ENCODE measurements at places on chromosomes 5 and 9.
A peak's percentile ranks its signal among the peaks of the same experiment; 100 is the strongest.

DNA sequence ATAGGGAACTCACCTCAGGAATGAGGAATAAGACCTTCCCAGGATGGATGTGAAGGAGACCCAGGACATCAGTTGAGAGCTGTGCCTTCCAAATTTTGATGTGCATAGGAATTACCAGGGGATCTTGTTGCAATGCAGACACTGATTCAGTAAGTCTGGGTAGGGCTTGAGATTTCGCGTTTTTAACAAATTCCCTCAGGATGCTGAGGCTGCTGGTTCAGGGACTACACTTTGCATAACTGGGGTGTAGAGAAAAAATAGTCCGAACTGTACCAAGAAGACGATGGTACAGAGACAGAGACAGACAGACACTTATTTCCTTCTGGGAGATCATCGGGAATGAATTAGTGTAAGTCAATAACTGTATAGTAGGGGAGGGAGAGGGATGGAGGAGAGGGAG is 82.3 kb upstream of the FREM1 start:
- DNase-seq: no peak

- no peak for DNase-seq
These were observed 37.3 kb upstream of the ADRA1B start for GRCh38 chr5:159878988-159879471.

DNA sequence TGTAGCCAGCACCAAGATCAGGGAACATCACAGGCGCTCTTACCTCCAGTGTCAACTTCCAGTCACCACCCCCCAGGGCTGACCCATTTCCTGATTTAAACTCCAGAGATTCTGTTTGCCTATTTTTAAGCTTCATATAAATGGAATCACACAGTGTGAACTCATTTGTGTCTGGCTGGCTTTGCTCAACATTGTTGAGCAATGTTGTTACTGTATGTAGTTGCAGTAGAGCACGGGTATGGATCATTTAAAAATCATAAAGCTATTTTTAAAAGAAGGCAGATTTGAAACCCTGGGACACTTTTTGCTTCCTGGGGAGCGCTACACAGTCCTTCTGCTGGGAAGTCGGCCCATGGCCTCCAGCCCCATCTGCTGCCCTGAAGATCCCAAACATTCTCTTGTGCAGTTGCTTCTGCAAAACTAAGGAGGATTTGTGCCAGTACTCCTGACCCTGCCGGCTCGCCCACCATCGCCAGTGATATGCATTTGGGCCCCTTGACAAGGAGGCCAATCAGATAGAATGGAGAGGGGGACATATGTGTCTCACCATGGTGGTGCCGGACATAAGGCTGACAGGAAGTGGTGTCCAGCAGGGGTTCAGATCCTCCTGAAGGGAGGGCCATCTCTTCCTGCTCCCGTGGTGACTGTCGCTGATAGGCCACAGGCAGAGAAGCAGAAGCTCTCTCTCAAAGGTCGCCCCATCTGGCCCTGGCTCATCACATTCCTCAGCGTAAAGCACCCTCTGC is 13.3 kb downstream of the DCANP1 start:
- DNase-seq: no peak

DNA sequence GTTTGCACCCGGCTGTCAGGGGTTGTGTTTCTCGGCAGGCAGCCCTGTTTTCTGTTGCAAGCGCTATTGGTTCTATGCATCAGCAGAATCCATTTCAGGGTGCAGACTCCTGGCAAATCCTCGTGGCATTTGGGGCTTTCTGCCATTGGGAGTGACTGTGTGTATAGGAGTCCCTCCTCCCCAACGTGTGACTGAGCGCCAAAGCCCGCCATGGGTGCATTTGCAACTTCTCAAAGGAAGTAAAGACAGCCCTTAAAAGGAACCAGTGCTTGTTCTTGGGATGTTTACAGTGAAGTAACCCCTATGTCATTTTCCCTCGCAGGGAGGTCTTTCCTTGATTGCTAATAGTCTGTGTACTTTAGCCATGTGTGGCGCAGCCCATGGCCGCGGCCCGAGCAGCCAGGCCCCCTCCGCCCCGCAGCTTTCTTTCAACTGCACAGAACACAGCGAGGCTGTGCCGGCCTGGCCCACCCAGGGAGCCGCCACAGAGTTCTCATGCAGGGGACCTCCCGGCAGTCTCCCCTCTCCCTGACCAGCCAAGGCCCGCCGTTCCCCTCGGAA is 175.6 kb downstream of the HSD17B3 start:
- no peak for DNase-seq

DNA sequence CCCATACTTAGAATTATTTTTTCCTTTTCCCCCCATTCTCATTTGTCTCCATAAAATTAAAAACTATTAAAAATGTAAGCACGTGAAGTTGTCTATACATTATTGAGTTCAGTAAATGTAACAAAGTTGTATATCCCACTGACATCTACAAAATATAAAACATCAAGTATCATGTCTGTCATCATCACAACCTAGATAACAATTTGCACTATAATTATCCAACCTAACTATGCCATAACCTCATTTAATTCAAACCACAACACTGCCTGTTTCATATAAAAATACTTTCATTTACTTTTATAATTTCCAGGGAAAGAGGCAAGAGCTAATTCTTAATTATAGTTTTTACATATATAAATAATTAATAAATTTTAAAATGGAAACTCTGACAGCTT is 9.1 kb downstream of the EFNA5 start:
- DNase-seq: no peak

- no peak for DNase-seq
These were observed 1.1 kb upstream of the SMC2 start for GRCh38 chr9:104092875-104093600.

DNA sequence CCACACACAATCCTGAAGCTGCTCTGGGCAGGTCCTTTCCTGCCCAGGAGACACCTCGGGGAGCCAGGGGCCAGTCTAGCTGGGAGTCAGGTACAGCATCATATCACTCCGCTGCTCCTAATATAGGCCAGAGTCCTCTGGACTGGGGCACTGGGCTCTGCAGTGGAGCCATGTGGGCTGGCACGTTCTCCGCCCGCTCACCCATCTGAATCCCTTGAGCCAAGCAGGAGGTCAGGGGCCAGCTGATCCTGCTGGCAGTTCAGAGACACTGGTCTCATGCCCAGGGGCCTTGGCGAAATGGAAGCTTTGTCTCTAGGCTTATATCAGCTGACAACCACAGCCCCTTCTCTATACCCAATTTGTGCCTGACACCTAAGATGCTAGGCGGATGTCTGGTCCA is 9.3 kb upstream of the CORO2A start:
- DNase-seq: no peak

GRCh38 chr5:10476878-10477277 is 35.2 kb downstream of the ROPN1L start:
- DNase-seq: no peak

DNA sequence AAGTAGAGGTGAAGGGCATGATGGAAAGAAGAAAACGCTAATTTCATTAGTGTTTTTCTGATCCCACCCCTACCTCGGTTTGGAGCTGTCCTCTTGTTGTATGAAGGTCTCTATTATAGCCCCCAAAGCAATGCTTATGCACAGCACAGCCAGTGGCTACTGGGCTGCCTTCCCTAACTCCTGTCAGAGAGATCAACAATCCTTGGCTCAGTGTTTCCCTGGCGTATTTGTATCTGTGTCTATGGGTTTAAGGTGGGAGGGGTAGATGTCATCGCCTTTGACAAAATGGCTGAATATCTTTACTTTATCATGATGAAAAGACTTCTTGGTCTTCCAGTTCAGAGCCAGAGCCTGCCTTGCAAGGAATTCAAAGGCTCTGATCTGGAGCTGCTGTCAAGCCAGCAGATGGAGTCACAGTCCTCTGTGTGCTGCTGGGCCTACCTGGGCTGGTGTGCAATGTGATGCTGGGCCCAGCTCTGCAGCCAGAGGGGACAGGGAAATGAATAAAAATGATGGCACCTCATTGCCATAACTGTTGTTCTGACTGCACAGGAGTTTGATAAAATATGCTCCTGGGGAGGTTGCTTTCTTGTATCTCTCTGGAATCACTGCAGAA is 20.1 kb upstream of the HSPA9 start:
- DNase-seq: no peak

DNA sequence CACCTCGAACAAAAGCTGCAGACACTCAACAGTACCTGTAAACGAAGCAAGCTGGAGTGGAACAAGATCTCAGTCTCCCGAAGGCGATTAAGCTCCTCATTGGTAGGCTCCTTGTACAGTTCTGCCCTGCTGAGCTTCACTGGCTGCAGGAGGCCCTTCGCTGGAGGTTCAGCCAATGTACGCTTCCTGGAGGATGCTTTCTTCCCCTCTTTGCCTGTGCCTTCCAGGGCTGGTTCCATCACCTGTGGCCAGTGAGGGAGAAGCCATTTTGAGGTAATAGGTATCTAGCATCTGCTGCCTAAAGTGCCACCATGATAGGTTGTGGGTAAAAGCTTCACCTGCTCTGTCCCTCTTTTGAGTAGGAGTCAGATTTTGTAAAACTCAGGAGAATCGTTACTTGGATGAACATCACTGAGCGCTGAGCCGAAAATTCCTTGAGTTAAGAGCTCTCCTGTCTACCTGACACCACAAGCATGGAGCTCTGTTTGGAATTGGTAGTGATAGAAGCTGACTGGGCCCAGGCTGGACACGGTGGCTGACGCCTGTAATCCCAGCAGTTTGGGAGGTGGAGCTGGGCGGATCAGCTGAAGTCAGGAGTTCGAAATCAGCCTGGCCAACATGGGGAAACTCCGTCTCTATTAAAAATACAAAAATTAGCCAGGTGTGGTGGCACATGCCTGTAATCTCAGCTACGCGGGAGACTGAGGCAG is 1.4 kb downstream of the NOL6 start:
- DNase-seq: no peak

DNA sequence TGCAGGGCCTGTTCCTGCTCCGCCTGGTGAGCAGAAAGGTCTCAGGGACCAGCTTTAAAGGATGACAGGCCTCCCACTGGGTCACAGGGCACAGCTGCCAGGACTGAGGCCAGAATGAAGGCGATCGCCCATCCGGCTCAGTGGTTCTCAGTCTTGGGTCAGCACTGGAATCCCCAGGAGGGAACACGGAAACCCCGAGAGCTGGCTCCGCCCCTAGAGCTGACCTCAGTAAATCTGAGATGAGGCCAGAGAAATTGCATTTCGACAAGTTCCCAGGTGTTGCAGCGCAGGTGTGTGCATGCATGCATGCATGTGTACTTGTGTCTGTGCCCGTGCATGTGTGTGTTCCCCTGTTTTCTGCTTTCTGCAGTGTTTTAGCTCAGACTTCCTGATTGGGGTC is 47.2 kb upstream of the KCNMB1 start:
- DNase-seq: no peak

GRCh38 chr9:2417730-2418129 is 203.9 kb upstream of the VLDLR start:
- no peak for DNase-seq

DNA sequence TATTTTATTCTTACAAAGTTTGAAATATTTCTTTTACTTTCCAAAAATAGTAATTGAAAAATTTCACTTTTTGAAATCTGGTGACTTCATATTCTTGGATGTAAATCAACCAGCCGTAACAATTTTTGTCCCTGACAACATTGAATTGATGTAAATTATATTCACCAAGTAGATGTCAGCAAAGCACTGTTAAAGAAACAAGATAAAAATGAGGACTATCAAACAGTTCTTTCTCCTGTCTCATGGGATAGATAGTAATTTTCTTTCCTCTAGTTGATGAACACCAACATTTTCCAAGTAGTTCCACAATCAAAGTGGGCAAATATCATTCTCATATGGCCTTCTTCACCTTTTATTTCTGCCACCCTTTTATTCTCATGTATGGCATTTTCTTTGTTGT is 1461.9 kb downstream of the MAT2B start:
- DNase-seq: no peak

GRCh38 chr5:6634306-6634705 is 1.1 kb downstream of the SRD5A1 start:
- peak; percentile 44 for DNase-seq

DNA sequence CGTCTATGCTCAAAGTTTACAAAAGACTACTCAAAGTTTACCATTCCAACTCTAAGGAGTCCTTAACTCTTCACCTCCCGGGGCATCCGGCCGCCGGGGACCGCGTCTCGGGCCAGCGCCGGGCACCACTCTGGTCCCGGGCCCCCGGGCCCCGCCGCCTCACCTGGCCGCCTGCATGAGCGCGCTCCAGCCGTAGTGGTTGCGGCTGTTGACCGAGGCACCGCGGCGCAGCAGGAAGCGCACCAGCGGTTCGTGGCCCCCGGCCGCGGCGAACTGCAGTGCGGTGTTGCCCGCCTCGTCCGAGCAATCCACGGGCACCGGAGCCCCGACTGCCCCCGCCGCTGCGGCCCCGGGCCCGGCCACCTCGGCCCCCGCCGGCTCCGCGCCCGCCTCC is 388 bp downstream of the ANKS6 start:
- peak; percentile 35 for DNase-seq

DNA sequence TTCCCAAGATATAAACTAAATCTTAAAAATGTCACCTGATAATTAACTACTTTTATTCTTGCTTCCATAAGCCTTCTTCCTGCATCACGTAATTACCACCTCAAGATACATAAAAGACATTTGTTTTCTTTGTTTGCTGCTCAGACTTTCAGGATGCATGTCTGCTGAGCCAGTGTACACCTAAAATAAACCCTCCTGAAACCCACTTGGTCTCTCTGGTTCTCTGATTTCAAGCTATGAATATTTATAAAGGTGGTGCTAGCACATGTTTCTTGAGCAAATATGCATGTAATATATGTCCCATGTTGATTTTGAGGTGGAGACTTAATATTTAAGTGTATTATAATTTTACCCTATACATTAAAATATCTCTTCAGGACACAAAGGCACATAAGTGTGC is 1627.7 kb upstream of the CDH9 start:
- no peak for DNase-seq

DNA sequence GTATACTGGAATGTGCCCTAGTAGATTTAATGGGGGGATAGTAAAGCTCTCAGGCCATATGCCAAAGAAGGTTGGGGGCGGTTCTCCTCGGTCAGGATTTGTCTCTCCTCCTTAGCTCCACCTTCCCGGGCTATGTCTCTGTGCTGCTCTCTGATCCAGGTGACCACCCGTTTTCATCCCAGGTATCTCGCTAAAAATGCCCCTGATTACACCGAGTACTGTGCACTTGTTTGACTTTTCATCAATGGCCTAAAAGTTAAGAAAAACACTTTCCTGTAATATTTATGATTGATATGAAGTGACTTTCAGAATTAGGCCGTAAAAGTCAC is 724 bp downstream of the NDUFS6 start:
- DNase-seq: no peak

DNA sequence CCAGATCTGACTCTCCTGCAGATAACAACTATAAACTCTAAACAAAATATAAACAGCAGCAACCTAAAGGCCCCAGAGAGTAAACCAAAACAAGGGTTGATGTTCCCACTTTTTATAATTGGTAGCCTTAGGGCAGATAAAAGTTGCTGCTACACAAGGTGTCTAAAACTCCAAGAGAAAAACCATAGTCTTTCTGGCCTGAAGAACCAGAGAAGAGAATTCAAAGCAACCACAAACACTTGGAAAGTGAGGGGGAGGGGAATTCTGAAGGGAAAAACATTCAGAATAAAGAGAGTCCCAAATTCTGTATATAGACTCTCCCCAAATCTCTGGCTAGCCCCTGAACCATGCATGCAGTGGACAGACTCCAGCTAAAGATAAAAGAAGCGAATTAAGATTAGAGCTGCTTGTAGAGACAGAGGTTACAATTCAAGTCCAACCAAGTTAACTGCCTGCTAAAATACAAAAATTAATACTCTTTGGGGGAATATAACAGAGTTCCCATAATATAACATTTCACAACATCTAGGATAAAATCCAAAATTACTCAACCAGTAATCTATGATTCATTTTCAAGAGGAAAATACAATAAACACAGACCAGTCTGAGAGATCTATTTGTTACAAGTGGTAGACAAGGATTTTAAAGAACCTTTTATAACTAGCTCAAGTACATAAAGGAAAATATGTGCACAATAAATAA is 37.5 kb upstream of the RGMB start:
- no peak for DNase-seq
